ENCODE measurements at places on chromosomes 4 and X.
A peak's percentile ranks its signal among the peaks of the same experiment; 100 is the strongest.

DNA sequence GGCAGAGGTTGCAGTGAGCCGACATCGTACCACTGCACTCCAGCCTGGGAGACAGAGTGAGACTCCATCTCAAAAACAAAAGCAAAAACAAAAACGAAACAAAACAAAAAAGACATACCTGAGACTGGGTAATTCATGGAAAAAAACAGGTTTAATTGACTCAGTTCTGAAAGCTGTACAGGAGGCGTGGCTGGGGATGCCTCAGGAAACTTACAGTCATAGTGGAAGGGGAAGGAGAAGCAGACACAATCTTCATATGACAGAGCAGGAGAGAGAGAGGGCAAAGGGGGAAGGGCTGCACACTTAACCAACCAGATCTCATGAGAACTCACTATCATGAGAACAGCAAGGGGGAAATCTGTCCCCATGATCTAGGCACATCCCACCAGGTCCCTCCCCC is 229.5 kb downstream of the STK32B start:
- DNase-seq, result no peak

GRCh38 chr4:99710681-99711345 is 53.2 kb upstream of the C4orf54 start:
- DNase-seq, result no peak

GRCh38 chr4:122827258-122827878 is 737 bp downstream of the FGF2 start:
- DNase-seq, result peak; percentile 58

GRCh38 chrX:2397229-2398063 is 103.3 kb downstream of the DHRSX start:
- DNase-seq, result no peak

- DNase-seq, result no peak
These were observed 7.7 kb upstream of the PGM2 start for GRCh38 chr4:37818752-37819151.

GRCh38 chrX:17984415-17984814 is 123.3 kb upstream of the RAI2 start:
- DNase-seq, result no peak

- DNase-seq, result no peak
These were observed 252.6 kb upstream of the ETNPPL start for GRCh38 chr4:109015413-109015810.

DNA sequence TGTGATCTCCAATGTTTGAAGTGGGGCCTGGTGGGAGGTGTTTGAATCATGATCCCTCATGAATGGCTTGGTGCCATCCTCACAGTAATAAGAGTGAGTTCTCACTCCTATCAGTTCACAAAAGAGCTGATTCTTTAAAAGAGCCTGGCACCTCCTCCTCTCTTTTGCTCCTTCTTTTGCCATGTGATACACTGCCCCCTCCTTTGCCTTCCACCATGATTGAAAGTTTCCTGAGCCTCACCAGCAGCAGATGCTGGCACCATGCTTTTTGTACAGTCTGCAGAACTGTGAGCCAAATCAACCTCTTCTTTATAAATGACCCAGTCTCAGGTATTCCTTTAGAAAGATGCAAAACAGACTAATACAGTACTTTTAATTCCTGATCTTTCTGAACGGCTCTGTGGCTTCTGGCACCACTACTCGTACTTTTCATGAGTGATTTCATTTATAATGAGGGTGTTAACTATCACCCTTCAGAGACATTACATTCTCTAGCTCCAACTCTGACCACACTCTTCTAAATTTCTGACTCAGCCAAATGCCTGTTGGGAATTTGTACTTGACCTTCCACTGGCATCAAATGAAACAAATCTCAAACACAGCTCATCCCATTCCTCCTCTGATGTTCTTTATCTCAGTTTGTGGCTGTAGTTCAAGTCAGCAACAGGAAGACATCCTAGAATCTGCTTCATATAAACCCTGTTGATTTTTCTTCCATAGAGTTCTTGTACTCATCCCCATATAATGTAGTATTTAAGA is 4.2 kb downstream of the UFSP2 start:
- DNase-seq, result no peak

- no peak for DNase-seq
These were observed 53.7 kb upstream of the TADA2B start for GRCh38 chr4:6989331-6989923.

DNA sequence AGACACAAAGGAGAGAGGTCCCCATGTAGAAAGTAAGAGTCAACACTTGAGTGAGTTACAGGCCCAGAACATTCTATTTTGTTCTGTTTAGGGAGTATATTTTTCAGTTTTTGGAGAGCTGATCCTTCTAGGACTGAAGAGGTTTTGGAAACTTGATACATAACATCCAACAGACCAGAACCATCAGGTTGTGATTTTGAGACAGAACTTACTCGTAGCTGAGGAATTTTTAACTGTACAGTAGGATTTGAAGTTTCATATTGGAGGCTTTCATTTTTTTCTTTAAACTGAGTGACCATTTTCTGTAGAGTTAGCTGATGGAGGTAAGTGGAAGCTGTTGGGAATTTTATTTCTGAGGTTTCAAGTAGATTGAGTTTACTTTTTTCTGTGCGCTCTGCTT is 73.3 kb downstream of the NCAPG start:
- DNase-seq, result no peak

GRCh38 chrX:16743604-16744325 is 24.4 kb downstream of the SYAP1 start:
- no peak for DNase-seq

GRCh38 chrX:123330229-123330942 is 146.3 kb downstream of the GRIA3 start:
- no peak for DNase-seq

- DNase-seq, result no peak
These were observed at the start of gene ING2 for GRCh38 chr4:183504930-183505610. Gene ING2, plus strand, starts transcription at chr4:183505058. Its CDS starts 138 bp downstream, at chr4:183505196.

- DNase-seq, result no peak
These were observed 24.1 kb downstream of the FAT4 start for GRCh38 chr4:125338814-125339213.

- peak; percentile 36 for DNase-seq
These were observed 25.8 kb downstream of the ADRA2C start for GRCh38 chr4:3791910-3792542.

DNA sequence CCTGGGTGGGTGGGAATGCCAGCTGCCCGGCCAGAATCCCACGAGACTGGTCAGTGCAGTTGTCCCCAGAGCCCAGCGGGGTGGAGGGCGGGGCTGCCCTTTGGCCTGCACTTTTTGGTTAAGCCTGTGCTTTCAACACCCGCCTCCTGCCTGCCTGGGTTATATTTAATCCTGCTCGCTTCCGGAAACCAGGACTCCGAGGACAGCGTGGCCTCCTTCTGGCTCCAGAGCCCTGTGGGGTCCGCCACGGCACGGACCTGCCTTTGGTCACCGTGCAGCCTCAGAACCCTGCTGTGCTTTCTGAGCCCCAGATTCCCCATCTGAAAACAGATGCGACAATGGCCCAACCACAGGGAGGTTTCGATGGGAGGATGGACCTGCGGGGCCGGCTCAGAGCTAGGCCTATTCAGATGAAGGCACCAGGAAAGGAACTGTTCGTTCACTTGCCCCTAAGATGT is 29.4 kb upstream of the KIAA0232 start:
- peak; percentile 60 for DNase-seq

DNA sequence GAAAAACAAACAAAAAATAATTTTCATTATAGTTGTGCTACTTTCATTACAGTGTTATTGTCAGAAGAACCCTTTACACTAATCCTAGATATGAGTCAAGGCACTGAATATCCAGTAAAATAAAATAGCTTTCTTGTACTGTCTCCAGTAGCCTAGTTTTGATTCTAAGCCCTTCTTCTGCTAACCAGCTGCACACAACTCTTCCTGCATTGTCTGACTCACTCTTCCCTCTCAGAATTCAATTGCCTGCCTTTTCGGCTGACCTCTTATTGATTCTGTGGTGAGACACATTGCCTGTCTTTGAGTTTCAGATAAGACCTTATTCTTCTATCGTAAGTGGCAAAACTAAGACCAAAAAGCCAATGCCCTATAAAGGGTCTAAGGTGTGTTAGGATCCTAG is 26.7 kb upstream of the PCDH18 start:
- no peak for DNase-seq

DNA sequence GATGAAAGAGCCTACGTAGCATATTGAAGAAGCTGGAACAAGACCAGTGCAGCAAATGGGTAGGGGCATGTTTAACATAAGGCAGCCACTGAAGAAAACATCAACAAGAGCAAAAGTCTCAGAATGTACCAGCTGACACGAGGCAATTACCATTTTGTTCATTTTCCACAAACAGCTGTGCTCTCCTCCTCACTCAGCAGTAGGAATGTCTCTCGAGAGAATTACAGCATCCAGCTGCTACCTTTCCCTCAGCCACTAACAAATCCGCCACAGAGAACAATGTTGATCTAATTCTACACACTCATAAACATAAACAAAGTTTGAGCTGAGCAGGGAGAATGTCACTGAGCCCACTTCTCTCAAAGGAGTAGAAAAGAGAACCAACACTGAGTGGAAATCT is 68.0 kb downstream of the OPHN1 start:
- DNase-seq, result no peak

DNA sequence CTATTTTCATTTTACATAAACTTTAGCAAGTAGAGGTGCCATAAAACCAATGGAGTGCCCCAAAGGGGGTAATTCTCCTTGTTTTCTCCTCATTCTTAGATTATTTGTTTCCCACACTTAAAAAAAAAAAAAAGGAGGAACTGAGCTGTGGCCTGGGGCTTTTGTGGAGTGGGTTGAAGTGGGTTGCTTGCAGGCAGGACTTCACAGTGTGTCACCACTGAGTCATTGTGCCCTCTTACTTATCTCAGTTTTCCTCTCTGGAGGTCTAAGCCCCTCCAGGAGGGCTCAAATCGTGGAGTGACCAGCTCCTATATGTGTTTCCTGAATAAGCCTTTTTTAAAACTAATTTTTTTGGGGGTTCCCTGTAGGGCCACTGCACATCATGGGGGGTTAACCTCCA is 69.0 kb downstream of the SLC16A2 start:
- DNase-seq, result no peak

DNA sequence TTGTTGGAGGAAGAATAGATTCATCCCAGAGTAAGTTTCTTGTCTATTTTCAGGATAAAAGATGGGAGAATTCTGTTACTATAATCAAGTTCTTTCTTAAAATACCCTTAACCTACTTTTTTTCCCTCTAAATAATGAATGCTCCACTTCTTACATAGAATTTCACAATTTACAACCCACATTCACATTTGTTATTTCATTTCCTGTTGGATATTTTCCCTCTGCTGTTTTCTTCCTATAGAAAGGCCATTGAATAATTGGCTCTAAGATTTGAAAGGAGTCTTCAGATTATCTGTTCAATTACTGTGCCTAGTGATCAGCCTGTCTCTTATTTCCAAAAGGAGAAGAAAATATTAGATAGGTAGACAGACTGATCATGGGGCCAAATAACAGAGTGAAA is 79.7 kb downstream of the CPE start:
- DNase-seq, result no peak

DNA sequence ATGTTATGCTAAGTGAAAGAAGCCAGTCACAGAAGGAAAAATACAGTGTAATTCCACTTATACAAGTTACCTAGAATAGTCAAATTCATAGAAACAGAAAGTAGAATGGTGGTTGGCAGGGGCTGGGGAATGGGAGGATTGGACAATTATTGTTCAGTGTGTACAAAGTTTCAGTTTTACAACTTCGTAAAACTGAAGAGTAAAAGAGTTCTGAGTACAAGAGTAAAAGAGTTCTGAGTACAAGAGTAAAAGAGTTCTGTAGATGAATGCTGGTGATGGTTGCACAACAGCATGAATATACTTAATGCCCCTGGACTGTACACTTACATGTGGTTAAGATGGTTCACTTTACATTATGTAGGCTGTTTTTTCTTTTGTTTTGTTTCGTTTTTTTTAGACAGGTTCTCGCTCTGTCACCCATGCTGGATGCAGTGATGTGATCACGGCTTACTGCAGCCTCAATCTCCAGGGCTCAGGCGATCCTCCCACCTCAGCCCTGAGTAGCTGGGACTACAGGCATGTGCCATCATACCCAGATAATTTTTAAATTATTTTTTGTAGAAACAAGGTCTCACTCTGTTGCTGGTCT is 230.9 kb downstream of the SOWAHB start:
- no peak for DNase-seq

- no peak for DNase-seq
These were observed 905.9 kb downstream of the CENPC start for GRCh38 chr4:66639361-66639760.

- DNase-seq, result no peak
These were observed 67.1 kb upstream of the PRKX start for GRCh38 chrX:3780564-3780963.

GRCh38 chr4:3238721-3239120 is 10.2 kb upstream of the MSANTD1 start:
- DNase-seq, result no peak

DNA sequence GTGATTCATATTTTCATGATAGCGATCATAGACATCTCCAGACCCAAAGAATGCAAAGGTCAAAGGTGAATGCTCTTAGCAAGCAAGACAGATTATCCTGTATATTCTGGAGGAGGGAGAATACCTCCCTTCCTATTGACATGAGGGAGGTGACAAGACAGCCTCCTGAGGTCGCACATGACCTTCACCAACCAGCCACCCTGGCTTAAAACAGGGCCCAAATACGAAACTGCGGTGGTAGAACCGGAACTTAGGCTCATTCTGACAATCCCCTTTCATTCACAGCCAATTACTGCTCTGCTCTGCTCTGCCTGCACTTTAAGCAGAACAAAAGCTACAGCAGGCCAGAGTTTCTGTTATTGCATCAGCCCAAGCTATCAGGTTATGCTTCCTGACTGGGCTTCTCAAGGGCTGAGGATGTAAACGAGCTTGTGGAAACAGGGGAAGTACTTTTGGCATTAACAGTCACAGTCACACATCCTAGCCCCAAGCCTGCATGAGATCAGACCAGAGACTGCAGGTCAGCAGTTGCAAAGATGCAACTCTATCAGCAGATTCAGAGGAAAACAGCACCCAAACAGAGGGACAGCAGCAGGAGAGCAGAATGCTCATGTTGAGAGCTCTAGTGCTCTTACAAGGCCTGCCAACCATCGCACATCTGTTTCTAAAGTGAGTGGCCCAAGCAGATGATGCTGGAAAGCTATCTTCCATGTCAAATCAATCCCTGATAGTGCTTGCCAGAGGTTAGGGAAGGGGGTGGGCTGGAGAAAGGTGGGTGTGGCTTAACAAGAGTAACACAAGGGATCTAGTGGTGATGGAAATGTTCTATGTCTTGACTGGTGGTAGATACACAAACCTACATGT is 51.3 kb upstream of the MAP3K15 start:
- DNase-seq, result no peak

DNA sequence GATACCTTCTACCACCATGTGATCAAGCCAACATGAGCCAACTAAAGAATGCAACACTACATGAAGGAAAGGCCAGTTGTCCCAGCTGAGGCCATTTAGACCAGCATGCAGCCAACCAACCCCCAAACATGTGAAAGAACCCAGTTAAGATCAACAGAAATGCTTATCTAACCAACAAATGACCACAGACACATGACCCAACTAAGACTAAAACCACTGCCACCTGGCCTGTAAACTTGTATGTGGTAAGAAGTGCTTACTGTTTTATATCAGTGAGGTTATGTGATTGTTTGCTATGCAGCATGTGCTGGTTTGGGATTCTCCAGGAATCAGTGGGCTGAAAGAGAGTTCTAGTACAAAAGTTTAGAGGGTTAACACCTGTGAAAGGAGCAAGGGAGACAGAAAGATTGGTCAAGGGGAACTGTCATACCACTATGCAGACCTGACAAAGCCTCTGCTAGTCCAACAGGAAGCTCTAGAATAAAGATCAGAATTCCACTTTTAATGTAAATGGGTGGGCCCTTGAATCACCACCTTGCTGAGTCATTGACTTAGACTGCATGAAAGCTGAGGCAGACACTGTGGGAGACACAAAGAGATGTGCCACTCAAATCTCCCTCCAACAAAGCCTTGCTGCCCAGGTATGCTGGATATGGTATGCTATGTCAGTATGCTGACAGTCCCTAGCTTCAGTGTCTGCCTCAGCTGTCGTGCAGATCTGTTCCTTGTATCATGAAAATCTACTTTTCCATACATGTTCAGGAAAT is 6.1 kb upstream of the SH3D19 start:
- no peak for DNase-seq

Data from Right ventricle myocardium superior (tissue), 1 donor.